ENCODE measurements at places on chromosomes 5 and 9.

DNA sequence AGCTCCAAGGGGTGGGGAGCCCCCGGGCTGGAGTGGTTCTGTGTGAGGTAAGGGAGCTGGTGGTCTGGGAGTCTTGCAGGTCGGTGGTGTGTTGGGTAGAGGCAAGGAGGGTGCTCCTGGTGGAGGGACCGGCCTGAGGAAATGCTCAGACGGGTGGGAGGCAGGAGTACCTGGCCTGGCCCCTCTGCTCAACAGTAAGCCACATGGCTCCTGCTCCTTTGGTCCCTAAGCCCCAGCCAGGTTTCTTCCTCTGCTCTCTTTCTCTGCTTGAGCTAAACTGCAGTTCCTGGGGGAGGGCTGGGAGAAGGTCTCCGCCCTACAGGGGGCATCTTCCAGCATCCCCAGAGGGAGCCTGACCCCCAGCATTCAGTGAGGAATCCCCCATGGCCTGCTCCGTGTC is 17.2 kb downstream of the TSPAN17 start:
- no peak for DNase-seq

GRCh38 chr5:150263801-150264621 is 25.6 kb downstream of the CAMK2A start:
- DNase-seq = no peak

GRCh38 chr5:108728566-108729241 is 19.0 kb upstream of the FER start:
- DNase-seq = no peak

DNA sequence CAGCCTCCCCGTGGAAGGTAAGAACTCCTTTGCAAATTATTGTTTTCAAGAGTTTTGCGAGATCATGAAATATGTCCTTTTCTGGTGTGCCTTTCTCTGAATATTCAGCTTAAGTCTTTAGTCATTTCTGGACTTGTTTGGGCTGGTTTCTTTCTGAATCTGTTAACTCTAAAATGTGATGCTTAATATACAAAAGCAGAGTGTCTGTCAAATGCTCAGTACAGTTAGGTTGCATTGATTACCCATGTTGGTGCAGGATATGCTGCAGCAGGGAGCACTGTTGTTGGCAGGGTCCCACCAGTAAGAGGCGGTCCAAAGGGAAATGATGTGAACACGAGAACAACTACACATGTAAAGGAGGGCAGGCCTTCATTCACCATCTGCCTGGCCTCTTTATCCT is 47.7 kb downstream of the SPTAN1 start:
- no peak for DNase-seq

- DNase-seq = no peak
Observed at GRCh38 chr9:2424619-2425033, 197.0 kb upstream of the VLDLR start.

GRCh38 chr5:17259630-17260257 is 42.3 kb downstream of the BASP1 start:
- DNase-seq = no peak

GRCh38 chr5:55415071-55415470 is 107.3 kb downstream of the MTREX start:
- no peak for DNase-seq

DNA sequence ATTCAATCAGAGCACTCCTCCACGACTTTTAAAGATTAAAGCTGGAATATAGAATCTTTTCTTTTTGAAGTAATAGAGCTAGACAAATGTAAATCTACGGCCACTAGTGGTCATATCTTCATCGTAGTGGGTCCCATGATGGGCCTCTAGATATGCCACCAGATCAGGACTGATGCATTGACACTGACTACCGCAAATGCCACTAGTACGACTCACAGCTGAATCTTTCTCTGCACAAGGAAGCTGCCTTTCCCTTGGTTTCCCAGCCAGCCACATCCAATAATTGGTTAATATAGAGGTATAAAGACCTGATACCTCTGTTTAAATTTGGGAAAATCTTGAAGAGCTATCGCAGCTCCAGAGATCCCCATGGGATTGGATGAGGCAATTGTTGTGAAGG is 37.8 kb upstream of the ADRB2 start:
- DNase-seq = no peak

DNA sequence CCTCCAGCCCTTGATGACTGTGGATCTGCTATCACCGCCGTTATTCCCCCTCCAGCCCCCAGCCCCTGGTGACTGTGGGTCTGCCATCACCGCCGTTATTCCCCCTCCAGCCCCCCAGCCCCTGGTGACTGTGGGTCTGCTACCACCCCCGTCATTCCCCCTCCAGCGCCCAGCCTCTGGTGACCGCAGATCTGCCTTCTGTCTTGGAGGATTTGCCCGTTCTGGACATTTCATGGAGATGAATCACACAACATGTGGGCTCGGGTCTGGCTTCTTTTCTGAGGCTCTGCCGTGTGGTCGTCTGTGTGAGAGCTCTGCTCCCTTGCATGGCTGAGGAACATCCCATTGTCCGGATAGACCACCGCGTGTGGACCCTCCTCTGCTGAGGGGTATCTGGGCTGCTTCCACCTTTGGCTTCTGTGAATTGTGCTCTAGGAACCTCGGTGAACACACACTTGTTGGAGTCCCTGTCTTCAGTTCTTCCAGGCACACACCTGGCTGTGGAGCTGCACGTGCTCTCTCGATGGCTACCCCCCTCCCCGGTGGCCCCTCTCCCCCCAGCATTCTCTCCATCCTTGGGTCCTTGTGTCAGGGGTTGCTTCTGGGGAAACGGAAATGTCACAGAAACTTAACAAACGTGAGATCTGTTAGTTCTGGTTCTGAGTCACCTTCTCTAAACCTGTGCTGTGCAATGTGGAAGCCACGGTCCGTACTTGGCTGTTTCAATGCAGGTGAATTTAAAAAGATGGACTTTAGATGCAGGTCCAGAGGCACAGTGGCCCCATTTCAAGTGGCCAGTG is 105.3 kb upstream of the COL5A1 start:
- DNase-seq = no peak

GRCh38 chr9:73529666-73530065 is 378.0 kb downstream of the ANXA1 start:
- DNase-seq = no peak

DNA sequence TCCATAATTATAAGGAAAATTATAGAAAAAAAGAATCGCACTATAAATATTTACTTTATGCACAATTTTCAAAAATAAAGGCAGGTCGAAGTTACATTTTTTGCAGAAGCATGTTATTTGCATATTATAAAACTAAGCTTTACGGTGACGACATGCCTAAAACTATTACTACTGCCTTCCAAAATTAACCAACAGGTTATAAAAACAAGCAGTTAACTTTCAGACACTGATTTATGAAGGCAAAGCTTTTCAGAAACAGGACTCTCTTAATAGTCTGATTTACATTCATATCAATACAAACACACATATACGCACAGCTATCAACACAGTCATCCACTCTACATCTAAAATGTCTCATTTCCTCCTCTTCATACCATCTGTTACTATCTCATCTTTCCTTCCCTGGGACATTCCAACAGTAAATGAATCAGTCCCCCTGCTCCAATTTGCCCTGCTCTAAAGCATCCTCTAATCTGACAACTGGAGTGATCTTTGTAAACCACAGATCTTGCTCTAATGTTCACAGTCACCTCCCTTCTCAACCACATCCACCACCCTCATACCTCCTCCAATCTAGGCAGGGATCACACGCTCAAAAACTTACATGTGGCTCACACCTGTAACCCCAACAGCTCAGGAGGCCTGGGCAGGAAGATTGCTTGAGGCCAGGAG is 21.6 kb downstream of the FBXW11 start:
- no peak for DNase-seq

GRCh38 chr5:119131530-119132304 is 60.8 kb downstream of the DMXL1 start:
- DNase-seq = no peak

GRCh38 chr5:123813937-123814624 is 302.1 kb downstream of the CSNK1G3 start:
- peak; percentile 81 for DNase-seq

DNA sequence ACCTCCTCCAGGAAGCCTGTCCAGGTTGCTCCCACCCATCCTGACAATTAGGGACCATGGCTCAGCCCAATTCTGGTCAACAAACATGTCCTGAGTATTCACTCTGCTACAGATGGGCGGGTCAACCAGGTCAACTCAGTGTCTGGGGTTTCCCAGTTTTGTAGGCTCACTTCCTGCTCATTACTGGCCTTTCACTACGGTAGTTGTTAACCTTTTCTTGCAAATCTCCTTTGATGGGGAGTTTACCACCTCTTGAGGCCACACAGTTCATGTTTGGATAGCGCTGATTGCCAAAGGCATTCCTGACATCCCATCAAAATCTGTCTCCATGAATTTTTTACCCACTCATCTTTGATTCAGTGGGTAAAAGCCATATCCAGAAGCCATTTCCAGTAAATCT is 13.8 kb downstream of the TMEM8B start:
- no peak for DNase-seq

- no peak for DNase-seq
Observed at GRCh38 chr5:34895641-34896419, 19.5 kb downstream of the RAD1 start.

DNA sequence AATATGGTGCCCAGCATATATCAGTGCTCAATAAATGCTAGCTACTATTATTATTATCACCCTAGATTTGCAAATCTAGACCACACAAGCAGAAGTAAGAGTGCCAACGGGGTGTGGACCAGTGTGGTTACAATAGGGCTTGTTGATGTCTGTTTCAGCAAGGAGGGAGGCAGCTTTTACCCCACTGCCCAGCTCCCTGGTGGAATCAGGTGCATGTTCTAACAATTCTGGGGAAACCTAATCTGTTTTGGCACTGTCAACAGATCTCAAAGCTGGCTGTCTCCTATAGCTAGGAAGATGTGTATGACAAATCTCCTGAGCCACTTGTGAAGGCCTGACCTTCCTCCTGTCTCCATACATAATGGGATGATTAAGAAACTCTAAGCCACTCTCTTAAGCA is 5.7 kb downstream of the TGFBI start:
- DNase-seq = no peak

GRCh38 chr9:117528225-117528624 is 113.4 kb upstream of the ASTN2 start:
- DNase-seq = peak; percentile 50

DNA sequence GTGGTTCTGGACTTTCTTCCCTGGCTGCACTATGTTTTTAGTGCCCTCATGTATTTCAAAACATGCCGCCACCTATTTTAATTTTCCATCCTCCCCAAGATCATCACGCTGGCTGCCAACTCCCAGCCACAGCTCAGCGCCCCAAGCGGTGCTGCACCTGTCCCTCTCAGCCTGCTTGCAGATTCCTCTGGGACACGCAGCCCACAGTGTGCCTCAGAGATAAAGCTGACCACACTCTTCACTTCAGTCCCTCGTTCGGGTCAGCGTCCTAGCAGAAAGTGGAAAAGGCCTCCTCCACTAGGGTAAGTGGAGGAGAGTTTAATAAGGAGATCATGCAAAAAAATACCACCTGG is 56.2 kb upstream of the CKS2 start:
- DNase-seq = no peak
